ENCODE measurements at places on chromosomes 12 and 14.

GRCh38 chr14:104591506-104592291 is 12.1 kb downstream of the C14orf180 start:
- no peak for DNase-seq

- DNase-seq, result no peak
These were observed 2.2 kb upstream of the CMKLR1 start for GRCh38 chr12:108341356-108341755.

DNA sequence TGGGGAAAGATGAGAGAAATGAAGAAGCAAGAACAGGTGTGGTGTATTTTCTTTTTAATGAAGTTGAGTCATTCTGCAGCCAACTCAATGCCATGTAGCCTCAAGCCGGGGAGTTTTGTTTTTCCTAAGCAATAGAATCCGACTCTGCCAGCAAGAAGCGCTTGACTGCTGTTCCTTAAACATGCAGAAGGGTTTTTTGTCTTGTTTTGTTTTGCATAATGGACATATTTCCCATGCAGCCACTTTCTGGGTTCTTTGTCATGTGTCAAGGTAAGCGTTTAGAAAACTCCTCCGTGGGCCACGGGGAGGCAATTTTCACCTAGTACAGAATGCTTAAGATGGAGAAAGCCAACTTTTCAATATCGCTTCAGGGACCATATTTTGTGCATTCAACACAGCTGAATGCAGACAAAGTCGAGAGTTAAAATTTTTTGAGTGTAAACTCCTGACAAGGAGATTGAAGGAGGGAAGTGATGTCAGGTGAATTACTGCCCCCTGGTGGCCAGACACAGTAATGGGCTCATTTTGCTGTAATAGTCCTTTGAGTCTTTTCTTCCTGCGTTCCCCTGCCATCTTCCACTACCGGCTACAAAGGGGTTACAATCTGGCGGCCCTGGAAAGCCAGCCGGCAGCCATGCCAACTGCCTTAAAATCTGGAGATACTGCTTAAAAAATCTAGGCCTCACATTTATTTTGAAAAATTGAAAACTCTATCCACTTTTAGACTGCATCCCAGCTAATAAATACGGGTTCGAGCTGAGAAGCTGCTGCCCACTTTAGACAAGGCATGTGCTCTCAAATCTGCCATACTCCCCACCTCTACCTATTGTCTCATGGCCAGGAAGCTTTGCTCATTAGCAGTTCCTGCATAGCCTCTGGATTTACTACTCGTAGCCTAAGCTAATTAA is 3.2 kb upstream of the FICD start:
- peak; percentile 46 for DNase-seq

DNA sequence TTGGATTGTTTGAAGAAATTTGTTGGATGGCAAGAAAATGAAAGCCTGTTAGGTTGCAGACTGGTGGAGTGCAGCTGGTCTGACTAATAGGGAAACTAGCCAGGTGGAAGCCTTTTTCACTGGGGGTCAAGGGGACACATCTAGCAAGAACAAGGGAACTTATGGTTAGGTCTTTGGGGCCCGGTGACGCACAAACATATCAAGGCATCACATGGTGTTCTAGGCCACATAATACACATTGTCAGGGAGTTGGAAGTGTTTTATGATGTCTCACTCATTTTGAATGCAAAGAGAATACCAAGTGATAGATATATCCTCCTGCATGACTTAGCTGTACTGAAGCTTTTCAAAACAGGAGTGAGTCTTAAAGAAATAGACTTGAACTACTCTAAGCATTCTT is 351.2 kb downstream of the KCNH5 start:
- no peak for DNase-seq

- DNase-seq, result no peak
These were observed 186.2 kb downstream of the SYNE2 start for GRCh38 chr14:64038841-64039542.

GRCh38 chr12:111858778-111859177 is 16.8 kb downstream of the MAPKAPK5 start:
- no peak for DNase-seq

- DNase-seq, result no peak
These were observed 122.6 kb downstream of the ESRRB start for GRCh38 chr14:76498463-76498935.

- no peak for DNase-seq
These were observed 51.9 kb upstream of the TSPAN11 start for GRCh38 chr12:30874455-30875321.

DNA sequence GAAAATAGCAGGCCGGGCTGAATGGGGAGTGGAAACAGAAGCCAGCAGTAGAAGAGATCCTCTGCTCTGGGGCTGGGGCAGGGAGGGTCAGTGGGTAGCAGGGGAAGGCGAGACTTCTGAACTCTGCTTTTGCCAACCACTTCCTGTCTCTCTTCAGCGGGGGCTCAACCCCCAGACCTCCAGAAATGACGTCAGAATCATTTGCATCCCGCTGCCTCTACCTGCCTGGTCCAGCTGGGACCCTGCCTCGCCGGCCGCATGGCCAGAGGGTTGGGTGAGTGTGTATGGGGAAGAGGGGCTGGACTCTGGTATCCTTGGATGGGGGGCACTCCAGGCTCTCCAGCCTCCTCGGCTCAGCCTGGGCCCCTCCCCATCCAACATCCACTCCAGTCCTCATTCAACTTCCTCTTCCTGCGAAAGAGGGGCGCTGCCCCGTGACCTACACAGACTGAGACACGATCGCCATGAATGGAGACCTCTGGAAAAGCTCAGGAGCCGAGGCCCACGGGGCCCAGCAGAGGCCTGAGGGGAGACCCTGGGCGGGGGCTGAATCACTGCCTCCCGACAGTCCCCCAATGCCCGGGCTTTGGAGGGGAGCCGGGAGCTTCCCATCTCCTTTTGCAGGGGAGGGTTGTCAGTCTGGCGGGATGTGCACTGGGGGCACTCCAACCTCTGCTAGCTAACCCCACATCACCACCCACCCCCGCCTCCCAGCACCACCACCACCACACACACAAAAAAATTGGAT is 458 bp upstream of the HOXC4 start:
- DNase-seq, result no peak

- no peak for DNase-seq
These were observed 769.3 kb upstream of the FLRT2 start for GRCh38 chr14:84760489-84761126.

DNA sequence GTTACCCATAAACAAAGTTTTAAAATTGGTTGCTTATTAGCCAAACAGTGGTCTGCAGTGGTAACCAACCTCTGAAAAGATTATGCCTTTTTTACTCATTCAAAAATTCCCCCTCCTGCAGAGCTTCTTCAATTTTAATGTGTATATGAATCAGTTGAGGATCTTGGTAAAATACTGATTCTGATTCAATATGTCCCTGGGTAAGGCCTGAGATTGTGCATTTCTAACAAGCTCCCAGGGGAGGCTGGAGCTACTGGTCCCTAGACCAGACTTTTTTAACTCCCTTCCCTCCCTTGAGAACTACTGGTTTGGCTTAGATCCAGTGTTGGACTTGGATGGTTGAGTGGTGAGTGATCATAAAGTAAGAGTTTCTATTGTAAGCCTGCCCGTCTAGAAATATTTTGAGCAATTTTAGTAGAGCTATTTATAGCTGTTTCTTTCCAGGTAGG is 90.2 kb downstream of the FUT8 start:
- no peak for DNase-seq

GRCh38 chr14:21320913-21321312 is 41.0 kb downstream of the RPGRIP1 start:
- no peak for DNase-seq

GRCh38 chr14:53331921-53332320 is 178.8 kb upstream of the DDHD1 start:
- DNase-seq, result no peak

DNA sequence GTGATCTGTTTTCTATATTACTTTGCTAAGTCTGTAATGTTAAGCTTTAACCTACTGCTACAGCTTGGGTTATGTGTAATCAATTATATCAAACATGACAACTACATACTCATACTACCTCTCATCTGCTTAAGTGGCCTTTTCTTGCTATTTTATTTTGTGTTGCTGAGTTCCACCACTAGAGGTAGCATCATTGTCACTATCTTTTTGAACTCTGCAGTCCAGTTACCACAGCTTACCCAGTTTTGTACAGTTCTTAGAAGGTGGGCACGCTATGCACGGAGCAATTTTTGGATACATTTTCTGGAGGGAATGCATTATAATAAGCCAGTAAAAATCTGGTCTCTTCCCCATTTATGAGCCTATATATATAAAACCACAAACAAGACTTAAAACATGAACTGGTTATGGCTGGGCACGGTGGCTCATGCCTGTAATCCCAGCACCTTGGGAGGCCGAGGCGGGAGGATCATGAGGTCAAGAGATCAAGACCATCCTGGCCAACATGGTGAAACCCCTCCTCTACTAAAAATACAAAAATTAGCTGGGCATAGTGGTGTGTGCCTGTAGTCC is 48.5 kb downstream of the SAV1 start:
- no peak for DNase-seq

DNA sequence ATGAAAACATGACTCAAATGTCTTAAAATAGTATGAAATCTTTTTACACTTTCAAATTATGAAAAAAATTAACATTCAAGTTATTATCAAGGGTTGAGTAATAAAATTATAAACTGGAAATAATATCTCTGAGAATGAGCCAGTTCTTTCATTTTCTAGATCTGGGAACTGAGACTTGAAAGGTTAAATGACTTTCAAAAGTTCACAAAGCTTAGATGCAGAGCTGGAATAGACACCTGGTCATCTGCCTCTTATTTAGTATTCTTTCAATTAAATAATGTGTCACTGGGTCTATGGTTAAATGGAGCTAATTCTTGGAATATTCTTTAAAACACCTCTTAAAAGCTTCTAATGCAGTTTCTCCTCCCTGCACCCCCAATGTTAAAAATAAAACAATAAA is 86.6 kb downstream of the CDK17 start:
- DNase-seq, result no peak

- no peak for DNase-seq
These were observed 27.6 kb downstream of the PLXNC1 start for GRCh38 chr12:94175763-94176668.

DNA sequence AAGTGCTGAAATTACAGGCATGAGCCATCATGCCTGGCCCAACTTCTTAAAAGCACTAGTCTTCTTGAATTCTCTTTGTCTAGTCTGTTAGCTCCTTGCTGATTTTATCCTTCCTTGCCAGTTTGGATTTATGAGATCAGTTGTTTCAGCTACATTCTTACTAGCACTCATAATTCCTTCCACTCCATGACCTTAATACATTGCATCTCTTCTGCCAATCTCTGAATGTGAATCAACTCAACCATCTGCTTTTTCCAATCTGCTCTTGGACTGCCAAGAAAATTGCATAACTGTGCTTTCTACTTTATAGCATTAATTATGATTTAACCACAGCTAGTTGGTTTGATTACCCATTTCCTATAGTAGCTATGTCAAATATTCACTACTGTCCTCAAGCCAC is 14.9 kb upstream of the HEATR5A start:
- DNase-seq, result no peak

DNA sequence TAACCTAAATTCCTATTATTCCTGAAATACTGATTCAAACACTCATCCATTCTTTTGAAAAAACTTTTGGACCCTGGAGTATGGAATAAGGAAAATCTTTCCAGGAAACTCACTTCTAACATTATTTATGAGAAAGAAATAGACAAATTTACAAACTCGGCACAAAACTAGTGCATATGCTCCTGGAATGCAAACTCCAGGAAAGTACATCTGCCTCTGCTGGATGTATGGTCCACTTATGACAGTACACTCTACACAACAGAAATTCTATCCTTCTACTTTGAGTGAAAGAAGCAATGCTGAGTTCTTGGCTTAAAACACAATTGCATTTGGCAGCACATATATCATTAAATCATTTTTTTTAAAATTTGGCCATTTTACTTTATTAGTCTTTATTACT is 700.5 kb upstream of the STXBP6 start:
- no peak for DNase-seq

DNA sequence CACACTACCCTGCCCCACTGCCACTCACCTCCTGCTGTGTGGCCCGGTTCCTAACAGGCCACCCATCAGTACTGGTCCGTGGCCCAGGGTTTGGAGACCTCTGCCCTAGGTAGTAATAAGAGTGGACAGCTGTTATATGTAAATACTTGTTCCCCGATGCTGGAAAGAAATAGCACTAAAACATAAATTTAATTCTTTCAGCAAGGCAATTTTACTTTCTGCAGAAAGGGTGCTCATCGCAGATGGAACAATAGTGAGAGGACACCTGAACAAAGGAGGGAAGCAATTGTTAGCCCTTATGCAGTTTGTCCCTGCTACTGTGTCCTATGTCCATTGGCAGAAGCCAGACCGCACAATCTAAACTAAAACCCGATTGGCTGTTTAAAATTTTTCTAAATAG is 5.9 kb upstream of the CYP46A1 start:
- no peak for DNase-seq

GRCh38 chr12:56258820-56259183 is 618 bp upstream of the ANKRD52 start:
- no peak for DNase-seq

DNA sequence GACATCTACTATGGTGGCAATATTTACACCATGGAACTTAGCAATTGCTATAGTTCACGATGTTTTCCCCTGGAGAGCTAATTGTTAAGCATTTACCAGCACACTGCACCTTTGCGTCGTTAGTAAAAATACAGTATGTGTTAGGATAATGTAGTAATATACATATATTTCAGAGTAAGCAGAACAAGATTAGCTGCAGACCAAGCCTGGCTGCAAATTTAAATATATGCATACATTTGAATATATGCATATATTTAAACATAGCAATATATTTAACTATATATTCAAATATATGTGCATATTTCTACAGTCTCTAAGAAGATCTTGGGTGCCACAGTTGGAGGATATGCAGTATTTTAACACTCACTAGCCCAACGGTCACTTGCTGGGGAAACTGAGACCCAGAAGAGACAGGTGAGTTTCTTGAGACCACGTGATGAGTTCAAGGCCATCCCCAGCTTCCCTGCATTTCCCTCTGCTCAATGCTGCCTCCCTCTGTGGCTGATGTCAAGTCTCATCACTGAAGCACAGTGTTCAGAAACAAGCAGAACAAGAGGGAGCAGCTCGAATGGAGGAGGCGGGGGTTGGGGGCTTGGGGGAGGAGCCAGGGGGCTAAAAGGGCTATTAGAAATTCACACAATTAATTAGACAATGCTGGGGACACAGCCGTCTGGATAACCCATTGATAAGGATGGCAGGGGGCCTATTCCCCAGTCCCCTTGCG is 708.0 kb downstream of the MED13L start:
- no peak for DNase-seq

DNA sequence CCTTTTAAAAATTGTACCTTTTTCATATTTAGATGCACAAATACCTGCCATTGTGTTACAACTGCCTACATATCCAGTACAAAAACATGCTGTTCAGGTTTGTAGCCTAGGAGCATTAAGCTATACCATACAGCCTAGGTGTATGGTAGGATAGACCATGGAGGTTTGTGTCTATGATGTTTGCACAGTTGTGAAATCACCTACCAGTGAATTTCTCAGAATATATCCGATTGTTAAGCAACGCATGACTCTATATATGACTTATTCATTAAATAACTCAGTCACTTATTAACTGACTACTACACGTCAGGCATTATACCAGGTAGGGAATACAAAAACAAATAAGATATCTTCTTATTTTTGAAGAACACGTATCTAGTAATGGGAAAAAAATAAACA is 26.2 kb upstream of the ETNK1 start:
- DNase-seq, result no peak

- no peak for DNase-seq
These were observed 23.2 kb downstream of the CLIP1 start for GRCh38 chr12:122399254-122399591.

GRCh38 chr12:55729819-55730818 is 1.3 kb upstream of the CD63 start:
- DNase-seq, result peak; percentile 38

GRCh38 chr12:117408161-117408791 is 46.9 kb upstream of the NOS1 start:
- peak; percentile 74 for DNase-seq

Measured in prostate gland (tissue), 2 donors.